ENCODE measurements at places on chromosomes 5 and 9. TPM values are rescaled to one million over a fixed set of nuclear protein-coding genes. Genes with fewer than 3 reads are reported as not detected.

Gene CCDC152
- total RNA-seq, result 2.3 TPM

Gene PPP3R2
- total RNA-seq, result not detected

Gene INSL4
- not detected for total RNA-seq

Gene PRDM9
- not detected for total RNA-seq

GRCh38 chr9:6975198-6975597 is 217.4 kb downstream of the KDM4C start:
- no peak for DNase-seq

DNA sequence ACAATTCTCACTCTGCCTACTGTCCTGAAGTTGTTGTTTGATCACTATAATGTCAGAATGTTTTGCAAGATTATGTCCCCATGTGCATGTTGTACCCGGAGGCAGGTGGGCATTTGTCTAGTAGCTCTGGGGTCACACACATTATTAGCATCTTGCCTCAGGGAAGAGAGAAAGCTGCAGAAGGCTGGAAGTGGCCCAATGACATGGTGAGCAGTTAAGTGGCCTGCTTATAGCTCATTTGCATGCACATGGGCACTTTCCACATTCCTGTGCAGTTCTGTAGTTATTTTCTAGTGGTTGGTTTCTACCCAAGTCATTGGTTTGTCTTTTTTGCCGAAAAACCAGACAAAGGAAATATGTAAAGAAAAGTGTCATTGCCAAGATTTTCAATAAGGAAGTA is 80.9 kb downstream of the MAP1B start:
- DNase-seq, result no peak

DNA sequence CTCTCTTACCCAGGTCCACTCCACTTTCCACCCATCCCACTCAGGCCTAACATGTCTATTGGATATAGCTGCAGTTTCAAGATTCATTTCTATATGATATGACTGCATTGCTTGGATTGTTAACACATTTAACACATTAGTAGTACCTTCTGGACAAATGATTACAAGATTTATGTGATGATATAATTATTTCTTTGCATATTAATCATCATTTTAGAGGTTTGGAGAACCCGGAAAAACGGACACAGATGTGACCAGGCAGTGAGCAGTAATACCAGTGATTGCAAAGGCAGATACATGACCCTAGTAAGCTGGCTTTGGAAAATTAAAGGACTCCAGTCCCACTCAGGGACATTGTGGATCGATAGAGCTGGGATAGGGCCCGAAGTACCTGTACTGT is 103.8 kb downstream of the PRR16 start:
- no peak for DNase-seq

GRCh38 chr5:166708291-166708690 is 1583.2 kb upstream of the WWC1 start:
- no peak for DNase-seq
